ENCODE measurements at places on chromosomes 2 and 18.

DNA sequence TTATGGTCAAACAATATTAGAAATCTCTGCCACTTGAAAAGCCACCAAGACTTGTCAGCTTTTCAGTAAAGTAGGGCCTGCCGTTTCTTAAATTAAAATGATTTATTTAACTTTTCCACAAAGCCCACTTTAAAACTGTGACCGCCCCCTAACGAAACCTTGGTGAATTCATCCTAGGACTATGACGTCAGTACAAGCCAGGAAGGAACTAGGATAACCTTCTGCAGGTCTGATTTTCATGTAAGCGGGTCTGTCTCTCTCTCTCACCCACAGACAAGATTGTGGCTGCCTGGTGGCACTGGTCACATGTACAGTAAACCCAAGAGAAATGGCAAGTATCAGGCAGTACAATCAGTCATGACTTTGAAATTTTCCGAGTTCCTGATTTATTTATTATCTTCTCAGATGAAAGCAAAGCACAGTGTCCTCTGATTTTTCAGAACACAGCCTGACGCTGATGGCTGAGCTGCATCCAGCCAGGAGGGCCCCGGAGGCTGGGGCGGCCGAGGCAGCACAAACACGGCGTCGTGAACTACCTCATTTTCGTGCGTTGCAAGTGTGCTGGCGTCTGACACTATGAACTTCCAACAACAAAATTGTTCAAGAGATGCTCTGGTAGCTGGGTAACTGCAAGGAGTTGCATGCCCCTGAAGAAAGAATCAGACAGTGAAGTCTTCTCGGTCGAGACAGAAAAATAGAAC lies 18.9 kb downstream of the SALL3 start:
- DNase-seq: no peak

GRCh38 chr2:47070155-47070919 lies 84.8 kb downstream of the STPG4 start:
- DNase-seq: no peak

- DNase-seq: no peak
Observed at GRCh38 chr2:25853038-25853638, 25.1 kb downstream of the ASXL2 start.

DNA sequence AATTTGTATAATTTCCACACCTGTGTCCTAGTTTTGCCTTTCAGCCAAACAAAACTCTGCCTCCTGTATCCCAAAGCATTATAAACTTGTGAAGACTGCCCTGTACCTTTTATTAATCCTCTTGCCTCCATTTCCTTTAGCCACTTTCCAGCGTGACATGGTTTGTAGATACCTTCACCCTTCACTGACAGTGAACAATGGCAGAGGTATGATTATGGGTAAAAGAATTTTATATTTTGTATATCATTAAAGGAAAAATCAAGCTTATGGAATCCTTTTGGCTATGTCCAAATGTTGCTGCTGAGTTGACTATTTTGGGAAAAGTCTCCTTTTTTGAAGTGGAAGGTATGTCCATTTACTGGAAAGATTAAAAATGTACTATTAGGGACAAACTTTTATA lies 251.7 kb downstream of the HNMT start:
- DNase-seq: no peak

GRCh38 chr2:232133078-232133477 lies 171.6 kb downstream of the DIS3L2 start:
- no peak for DNase-seq

DNA sequence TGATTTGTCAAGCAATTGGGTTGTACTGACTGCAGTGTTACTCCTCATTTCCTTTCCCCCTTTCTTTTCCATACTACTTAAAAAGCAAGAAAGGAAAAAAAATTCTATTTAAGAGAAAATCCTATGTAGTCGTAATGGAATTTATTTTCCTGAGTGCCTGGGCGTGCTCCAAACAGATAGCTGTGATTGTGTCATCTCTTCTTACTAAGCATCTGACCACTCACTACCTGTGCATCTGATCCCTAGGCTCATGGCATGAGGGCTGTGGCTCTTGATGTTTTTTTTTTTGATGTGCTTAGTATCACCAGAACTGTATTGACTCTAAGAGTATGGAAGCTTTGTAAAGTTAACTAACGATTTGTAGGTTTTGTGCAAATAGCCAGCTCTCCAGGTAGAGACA lies 19.0 kb downstream of the CRIM1 start:
- no peak for DNase-seq

GRCh38 chr2:61993422-61994024 lies 88.0 kb downstream of the COMMD1 start:
- DNase-seq: no peak

DNA sequence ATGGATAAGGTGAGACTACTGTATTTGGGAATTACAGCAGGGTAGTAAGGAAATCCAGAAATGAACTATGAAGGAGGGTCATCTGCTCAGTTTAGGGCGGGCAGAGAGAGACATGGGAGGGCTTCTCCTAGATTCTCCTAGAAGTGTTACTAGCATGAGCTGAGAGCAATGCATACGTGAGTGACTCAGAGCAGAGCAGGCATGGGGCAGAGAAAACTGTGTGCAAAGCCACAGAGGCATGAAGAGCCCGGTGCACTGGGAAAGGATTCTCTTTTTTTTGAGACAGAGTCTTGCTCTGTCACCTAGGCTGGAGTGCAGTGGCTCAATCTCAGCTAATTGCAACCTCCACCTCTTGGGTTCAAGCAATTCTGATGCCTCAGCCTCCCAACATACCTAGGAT lies 116.2 kb downstream of the SOCS6 start:
- DNase-seq: no peak

- no peak for DNase-seq
Observed at GRCh38 chr2:34104601-34105000, 505.5 kb upstream of the FAM98A start.

DNA sequence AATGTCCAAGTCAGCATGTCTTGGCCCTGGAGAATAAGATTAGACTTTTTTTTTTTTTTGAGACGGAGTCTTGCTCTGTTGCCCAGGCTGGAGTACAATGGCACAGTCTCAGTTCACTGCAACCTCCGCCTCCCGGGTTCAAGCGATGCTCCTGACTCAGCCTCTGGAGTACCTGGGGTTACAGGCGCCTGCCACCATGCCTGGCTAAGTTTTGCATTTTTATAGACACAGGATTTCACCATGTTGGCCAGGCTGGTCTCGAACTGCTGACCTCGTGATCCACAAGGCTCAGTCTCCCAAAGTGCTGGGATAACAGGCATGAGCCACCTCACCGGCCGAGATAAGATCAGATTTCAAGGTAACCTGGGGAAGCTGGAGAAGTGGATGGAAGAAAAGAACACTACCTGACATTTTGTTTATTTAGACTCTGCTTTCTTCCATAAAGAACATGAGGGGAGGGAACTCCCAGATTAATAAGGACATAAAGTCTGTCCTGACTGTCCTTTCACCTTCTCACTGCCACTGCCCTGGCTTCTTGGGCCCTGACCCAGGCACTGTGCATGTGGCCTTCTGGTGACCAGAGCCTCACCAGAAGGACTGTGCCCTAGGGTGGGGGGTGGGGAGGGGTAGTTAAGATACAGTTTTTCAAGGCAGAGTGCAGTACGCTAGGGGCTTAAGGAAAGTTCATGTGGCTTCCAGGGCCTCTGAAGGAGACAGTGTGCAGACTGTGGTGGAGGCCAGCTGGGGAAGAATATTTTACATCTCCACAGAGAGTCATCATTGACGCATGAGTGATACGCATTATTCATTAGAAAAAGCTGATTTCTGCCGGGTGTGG lies 4.8 kb upstream of the IMPA2 start:
- DNase-seq: no peak

- DNase-seq: no peak
Observed at GRCh38 chr2:201320701-201321100, 36.4 kb downstream of the FLACC1 start.

GRCh38 chr2:84686783-84687476 lies 170.6 kb downstream of the DNAH6 start:
- DNase-seq: no peak

DNA sequence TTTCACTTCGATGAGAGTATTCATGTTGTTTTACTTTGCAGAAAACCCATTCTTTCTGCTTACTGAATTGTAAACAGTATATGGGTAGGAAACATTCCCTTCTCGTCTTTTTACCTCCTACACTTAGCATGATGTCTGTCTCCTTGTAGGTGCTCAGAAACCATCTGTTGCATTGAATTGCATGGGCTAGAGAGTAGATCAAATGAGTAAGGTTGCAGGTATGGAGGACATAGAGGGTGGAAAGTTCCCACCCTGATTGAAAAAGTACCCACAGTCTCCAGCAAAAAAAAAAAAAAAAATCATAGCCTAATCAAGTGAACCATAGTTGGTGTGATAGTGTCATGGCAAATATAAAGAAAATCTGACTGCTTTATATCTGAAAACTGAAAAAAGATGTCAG lies 1.7 kb downstream of the CYTIP start:
- peak; percentile 63 for DNase-seq

- no peak for DNase-seq
Observed at GRCh38 chr2:74653589-74653984, 460 bp upstream of the SEMA4F start.

DNA sequence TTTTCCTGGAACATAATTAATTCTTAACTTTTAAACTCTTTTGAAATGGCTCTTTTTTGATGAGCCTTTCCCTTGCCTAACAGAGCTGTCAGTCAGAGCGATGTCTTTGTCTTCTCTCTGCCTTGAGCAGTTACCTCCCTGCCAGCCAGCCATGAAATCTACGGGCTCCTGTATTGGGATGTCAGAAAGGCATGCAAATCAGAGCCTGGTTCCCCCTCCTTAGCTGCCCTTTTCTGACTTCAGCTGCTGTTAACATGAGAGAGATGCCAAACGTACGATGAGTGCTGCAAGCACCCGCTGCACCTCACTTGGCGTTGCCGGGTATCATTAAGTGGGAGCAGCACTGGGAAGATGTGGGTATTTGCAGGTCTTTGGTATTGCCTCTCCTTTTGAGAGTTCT lies 131.4 kb upstream of the BOD1L2 start:
- no peak for DNase-seq

- DNase-seq: no peak
Observed at GRCh38 chr2:228079194-228079593, 102.3 kb downstream of the SPHKAP start.

DNA sequence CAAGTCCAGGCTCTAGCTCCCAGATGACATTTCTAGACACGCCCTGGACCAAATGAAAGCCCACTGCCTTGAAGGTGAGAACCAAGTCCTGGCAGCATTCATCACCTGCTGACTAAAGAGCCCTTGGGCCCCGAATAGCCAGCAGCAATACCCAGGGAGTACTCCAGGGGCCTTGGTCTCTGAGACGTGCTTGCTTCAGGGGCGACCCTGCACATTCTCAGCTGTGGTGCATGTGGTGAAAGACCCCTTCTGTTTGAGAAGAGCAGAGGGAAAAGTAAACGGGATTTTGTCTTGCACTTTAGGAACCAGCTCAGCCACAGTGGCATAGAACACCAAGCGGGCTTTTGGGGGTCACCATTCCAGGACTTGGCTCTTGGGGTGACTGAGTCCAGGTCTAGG lies 260.5 kb upstream of the MYT1L start:
- no peak for DNase-seq

Data from T-helper 2 cell (primary cell).